Airway epithelial cell (primary cell): ENCODE measurements at places on chromosomes 3 and 15. TPM values are rescaled to one million over a fixed set of nuclear protein-coding genes. Genes with fewer than 3 reads are reported as not detected.

The CCDC13 gene
- 0.19 and 0.35 TPM in 2 replicates for total RNA-seq

The ISL2 gene
- 0.14 TPM in 1 of 2 replicates, not detected in the other for total RNA-seq

The SENP8 gene
- 3.0 and 3.5 TPM in 2 replicates for total RNA-seq

The MME gene
- 12.8 and 13.5 TPM in 2 replicates for total RNA-seq
